ENCODE measurements at places on chromosomes 6 and 20.

DNA sequence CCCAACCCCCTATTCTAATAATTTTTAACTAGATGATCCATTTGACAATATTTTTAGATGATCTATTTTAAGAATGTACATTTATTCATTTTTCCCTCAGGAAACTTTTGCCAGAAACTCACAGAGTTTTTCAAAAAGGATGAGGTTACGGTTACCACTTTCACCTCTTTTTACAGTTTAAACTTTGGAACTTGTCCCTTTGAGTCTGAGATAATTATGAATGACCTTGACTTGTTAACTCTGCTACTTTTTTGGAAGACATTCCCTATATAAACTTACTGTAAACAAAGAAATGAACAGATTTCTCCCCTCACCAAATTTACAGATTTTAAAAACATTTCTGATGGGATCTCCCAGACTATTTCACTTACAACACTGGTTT is 18.4 kb upstream of the BLOC1S5 start:
- no peak for DNase-seq

DNA sequence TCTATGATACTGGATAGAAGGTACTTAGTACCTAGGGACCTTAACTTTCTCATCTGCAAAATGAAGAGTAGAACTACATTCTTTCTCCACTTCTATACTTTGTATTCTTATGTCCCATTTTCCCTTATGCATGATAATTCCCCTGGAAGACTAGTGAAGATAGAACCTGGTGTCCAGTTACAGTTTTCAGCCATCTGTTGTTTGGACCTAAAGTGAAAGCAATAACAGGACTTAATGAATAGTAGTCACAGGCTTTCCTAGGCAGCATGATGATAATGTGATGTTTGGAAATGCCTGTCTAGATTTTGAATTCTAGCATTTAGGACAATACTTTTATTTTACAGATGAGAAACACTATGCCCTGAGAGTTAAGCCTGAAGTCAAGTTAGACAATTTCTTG is 153.8 kb downstream of the RIMS1 start:
- no peak for DNase-seq

GRCh38 chr6:116783852-116784251 is 18.3 kb upstream of the FAM162B start:
- no peak for DNase-seq

DNA sequence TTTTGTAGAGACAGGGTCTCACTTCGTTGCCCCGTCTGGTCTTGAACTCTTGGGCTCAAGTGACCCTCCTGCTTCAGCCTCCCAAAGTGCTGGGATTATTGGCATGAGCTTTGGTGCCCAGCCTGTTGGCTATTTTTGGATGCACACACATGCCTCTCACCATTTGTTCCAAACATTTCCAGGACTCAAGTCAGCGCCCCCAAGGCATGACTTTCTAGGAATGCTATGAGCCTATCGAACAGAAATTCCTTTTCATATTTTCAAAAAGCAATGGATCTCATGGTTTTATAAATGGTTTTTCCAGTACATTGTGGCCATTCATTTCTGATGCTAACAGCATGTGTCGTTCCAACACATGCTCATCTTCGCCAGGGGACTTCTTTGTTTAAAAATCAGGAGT is 119.3 kb upstream of the NAA20 start:
- no peak for DNase-seq

DNA sequence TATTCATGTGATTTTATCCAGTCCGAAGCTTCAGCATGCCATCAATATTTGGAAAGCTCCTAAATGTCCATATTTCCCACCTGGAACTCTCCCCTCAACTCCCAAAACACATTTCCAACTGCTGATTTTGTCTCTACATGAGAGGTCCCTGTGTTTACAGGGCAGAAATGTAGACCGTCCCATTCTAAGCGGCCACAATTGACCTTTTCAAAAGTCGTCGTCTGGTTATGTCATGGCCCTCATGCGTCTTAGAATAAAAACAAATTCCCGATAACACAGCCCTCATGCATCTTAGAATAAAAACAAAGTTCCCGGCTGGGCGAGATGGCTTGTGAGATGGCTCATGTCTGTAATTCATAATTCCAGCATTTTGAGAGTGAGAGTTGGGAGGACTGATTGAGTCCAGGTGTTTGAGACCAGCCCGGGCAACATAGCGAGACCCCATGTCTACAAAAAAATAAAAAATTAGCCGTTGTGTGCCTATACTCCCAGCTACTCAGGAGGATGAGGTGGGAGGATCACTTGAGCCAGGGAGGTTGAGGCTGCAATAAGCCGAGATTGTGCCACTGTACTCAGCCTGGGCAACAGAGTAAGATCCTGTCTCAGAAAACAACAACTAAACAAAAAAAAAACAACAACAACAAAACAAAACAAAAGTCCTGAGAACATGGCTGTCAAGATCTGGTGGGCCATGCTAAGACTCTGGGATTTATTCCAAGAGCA is 6.4 kb upstream of the ZNF217 start:
- no peak for DNase-seq

DNA sequence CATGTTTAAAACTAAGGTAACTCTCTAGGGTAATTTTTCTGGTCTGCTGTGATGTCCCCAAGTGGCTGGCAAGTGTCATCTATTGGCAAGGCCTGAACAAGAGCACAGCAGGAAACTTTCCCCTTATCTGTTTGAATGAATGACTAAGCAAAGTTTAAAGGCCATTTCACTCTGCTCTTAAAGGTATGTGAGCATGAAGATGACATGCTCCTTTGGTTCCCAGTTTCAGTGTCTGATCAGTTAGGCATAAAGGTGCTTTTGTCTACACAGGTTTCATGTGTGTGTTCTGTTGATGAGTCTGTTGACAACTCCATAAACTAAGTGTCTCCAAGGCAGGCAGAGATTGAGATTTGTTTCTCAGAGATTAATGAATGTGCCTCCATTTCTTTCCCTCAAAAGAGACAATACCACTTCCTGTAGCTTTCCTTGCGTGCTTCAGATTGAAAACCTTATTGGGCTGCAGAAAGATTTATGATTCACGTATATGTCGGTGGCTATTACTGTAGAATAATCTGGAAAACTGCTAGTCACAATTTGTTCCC is 83.9 kb downstream of the MAP3K7 start:
- DNase-seq: no peak

DNA sequence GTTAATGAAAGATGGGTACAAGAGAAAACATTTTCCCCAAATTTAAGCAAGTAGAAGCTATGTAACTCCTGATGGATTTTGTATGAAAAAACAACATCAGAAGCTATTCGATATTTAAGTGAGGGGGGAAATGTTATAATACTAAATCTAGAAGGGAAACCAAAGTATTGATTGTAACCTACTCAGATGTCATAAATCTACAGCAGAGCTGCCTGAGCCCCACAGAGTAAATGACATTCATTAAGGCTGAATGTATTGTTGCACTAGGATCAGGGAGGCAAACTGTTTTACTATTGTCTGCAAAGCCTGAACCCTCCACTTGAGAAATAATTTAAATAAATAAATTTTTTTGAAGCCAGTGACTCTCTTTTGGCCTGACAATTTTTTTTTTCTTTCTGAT is 19.3 kb downstream of the ANKRD6 start:
- no peak for DNase-seq

- no peak for DNase-seq
These were observed 12.9 kb upstream of the SLC22A7 start for GRCh38 chr6:43284991-43285781.

GRCh38 chr6:112086744-112087135 is 542 bp downstream of the TUBE1 start:
- no peak for DNase-seq

DNA sequence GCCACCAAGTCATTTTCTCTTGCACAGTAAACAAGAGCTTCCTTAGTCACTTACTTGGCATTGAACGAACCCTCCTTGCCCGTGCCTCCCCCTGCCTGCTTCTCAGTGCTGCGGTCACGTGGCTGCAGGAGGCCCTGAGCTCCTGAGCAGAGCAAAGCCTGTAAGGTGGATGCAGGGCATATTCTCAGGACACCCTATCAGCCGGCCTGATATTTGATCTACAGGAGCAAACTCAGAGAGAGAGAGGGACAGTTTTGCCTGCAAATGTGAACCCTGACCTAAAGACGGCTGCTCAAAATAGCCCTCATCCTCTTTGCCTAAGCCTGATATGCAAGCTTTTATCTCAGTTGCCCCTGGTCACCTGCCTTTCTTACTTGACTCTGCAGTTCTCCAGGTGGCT is 93.0 kb upstream of the POPDC3 start:
- DNase-seq: no peak

- no peak for DNase-seq
These were observed 289.7 kb downstream of the KCNQ5 start for GRCh38 chr6:72911463-72912155.

GRCh38 chr6:155994086-155994485 is 538.4 kb upstream of the NOX3 start:
- no peak for DNase-seq

- DNase-seq: no peak
These were observed 213.2 kb upstream of the ZNF217 start for GRCh38 chr20:53806683-53807401.
